ENCODE measurements at places on chromosomes 11 and 22.

- no peak for DNase-seq
Observed at GRCh38 chr11:112541140-112542046, 280.7 kb upstream of the PLET1 start.

DNA sequence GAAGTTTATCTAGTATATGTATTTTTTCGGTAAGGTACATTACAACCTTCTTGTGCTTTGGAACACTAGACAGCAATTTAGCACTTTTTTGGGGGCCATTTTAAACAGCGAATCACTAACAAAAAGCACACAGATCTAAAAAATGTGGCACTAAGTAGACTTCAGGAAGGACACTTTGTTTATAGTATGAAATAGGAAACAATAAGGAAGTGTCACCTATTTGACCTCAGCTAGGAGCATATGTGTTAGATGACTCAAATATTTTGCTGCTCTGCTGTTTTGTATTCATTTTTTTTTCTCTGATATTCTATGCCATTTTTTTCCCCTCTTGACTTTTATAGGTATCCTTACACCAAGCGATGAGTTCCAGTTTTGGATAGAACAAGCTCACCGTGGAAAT lies 5.6 kb downstream of the DYNC2H1 start:
- no peak for DNase-seq

- no peak for DNase-seq
Observed at GRCh38 chr22:19291218-19291579, 320 bp downstream of the CLTCL1 start.

DNA sequence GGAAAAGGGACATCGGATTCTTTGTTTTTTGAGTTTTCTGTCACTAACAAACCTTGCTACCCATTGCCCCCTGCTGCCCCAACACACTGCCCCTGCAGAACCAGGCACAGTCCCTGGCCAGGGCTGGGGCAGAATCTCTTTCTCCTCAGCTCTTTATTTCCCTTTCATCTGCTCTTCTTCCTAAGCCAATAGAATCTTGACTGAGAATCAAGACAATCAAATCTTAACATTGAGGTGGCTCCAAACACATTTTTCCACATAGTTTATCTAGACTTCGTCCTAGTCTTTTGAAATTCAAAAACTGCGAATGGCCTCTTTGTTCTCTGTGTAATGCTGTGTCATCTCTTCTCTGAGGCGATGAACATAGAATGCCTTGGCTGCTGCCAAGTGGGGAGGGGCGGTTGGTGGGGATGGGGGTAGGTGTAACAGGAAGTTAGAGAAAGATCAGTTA lies 16.1 kb upstream of the NTM start:
- DNase-seq = no peak

DNA sequence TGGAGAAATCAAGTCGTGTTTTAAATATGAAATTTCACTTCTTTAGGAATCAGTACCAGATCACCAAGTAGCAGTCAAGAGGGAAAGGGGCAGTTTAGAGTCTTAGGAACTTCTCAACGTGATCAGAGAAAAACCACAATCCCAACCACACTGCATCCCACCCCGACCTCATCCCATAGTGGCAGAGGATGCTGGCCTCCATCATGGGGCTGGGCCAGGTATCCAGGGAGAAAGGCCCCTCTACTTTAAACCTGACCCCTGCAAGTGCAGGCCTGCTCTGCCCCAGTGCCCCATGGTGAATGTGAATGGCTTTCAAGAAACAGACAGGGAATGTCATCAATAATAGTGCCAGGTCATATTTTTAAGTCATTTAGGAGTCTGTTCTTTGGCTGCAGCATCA lies 12.1 kb downstream of the CHST1 start:
- no peak for DNase-seq

GRCh38 chr22:34913826-34914225 lies 152.1 kb upstream of the ISX start:
- DNase-seq = no peak

- no peak for DNase-seq
Observed at GRCh38 chr22:48938741-48939140, 888.9 kb downstream of the BRD1 start.

GRCh38 chr22:49972163-49973017 lies 11.8 kb downstream of the PIM3 start:
- peak; percentile 0 for DNase-seq

DNA sequence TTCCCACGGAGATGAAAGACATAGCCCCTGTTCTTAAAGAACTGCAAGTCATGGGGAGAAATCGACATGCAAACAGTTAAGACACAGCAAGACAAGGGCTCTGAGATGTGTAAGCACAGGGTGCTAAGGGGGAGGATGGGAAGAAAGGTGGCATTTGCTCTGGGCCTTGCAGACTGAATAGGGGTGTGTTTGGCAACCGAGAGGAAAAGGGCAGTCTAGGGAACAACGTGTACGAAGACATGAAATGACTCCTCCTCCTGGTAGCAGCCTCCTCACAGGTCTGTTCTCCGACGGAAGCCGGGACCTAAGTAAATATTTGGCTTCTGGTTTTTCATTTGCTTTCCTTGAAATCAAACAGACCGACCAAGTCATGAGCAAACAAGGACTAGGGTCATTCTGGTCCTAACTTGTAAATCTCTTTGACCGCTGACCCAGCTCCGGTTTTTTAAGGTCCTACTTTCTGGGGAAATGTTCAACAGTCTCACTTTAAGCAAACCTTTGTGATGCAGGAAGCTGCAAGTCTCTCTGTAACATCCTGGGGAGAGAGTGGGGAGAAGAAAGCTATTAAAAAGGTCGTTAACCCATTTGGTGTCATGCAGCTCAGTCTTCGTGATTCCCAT lies 19.7 kb downstream of the NNMT start:
- no peak for DNase-seq

Data from MM.1S (cell line).